NCI-H69 (cell line): ENCODE measurements at places on chromosomes 2 and 18.
A peak's percentile ranks its signal among the peaks of the same experiment; 100 is the strongest.

DNA sequence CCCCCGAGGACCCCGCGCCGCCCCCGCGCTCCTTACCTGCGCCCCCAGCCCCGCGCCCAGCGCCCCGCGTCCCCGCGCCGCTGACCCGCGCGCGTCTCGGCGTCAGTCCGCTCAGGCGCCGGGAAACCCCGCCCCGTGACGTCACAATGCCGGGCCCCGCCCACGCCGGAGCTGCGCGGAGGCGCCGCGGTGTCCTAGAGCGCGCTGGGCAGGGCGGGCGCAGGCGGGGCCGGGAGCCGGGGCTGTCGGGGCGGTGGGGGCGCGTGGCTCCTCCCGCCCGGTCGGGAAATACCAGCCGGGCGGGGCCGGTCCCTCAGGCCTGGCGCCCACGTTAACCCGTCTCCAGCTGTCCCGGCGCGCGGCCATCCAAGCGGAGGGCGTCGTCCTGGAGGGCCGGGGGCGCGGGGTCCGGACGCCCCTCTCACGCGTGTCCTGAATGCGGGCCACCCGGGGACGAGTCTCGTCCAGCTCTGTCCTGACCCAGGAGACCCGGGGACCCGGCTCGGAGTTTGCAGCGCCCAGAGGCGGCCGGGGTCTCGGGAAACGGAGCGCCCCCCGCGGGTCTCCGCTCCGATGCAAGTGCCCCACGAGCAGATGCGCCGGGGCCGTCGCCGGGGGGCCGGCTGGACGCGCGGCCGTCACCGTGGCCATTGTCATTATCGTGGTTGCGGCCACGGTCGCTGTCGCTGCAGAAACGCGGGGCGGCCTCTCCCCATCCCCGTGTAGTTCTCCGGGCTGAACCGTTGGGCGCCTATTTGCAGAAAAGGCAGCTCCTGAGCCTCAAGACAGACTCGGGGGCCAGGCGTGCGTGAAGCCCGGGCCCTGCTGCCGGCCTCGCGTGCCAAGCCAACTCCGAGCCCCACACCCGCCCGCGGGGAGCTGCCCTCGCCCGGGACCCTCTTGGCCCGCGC lies at the start of gene SLC66A2:
SLC66A2 (minus strand) TSS at position 109 of the 911 bp plus-strand sequence. CDS start 727 bp downstream, outside the sequence.
- peak; percentile 96 for DNase-seq

GRCh38 chr18:75246721-75247610 lies 36.4 kb downstream of the TSHZ1 start:
- peak; percentile 67 for DNase-seq

GRCh38 chr2:100053087-100053885 lies 89.1 kb downstream of the AFF3 start:
- no peak for DNase-seq

DNA sequence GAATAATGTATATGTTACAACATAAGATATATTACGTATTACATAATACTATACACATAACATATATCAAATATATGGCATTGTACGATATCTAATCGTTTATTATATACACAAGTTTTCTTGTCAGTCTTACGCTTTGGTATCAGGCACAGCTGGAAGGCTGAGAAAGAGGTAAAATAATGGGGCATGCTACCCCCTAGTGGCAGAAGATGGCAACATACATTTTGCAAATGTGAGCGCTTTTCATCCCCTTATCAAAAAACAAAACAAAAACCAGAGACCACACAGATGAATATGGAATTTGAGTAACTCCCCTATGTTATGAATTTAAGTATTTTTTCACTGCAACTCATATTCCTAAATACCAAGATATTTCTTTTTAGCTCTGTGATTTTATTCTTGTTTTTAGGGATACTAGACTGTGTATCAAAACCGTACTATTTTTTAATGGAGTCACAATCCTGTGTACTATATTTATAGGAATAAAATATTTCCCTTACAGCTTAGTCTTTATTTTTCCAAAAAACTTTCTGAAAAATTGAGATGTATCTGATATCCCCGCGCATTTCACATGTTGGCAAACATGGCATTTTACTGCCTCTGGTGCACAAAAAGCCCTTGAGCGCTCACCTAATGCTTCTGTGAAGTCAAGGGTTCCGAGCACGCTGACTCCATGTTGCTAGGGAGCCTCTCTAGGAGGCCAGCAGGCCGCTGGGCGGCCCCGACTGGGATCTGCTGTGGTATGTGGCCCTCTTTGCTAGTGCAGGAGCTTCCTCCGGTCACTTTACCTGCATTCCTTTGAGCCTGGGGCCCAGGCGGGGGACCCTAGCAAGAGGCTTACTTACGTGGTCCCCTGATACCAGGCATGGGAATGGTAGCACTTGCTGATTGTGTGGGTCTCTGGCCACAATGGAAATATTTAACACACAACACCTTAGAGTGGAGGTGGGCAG lies 62.5 kb downstream of the SLC4A3 start:
- DNase-seq = peak; percentile 46

GRCh38 chr2:196884368-196884767 lies 42.1 kb downstream of the PGAP1 start:
- DNase-seq = peak; percentile 14

DNA sequence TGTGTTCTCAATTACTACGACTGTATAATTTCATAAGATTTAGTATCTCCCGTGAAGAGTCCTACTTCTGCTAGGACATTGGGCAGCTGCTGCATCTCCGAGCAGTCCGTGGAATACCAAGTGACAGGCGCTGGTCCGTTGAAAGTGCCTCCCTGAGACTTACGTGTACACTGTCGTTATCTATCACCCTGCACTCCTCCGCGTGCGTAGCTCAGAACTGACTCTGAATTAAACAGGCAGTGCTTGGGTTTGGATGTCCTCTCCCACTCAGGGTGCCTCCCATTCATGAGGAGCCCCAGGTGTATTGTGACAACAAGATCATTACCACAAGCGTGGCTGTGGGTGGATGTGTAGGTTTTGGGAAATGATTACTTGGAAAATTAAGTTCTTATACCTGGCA lies 148.4 kb downstream of the SH3RF3 start:
- no peak for DNase-seq

GRCh38 chr2:153819501-153819900 lies 52.2 kb upstream of the GALNT13 start:
- peak; percentile 2 for DNase-seq

DNA sequence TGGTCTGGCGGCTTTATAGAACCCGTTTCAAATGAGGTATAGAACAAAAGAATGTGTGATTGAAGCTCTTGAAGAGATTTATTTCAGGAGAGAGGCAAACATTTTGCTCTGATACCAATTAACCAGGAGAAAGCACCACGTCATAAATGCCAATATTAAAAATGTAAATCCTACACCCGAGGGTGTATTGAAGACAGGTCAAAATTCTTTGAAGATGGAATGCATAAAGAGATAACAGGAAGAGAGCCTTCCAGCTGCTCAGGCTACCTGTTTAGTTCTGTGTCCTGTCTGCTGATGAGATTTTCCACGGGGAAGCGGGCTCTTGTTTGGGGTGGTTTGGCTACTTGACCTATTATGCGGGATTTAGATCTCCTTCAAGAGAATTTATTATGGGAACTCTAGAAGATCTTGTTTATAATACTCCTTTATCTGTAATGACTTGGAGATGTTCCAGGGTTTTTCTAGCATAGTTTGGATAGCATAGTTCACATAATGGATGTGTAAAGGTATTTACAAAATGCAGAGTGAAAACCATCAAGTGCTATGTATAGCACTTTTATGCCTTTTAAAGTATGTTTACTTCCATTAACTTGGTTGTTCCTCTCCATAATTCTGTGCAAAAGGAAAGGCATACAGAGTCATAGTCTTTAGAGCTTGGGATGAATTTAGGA lies 204.5 kb upstream of the SPRED2 start:
- no peak for DNase-seq

GRCh38 chr2:78068808-78069207 lies 546.6 kb upstream of the LRRTM4 start:
- DNase-seq = peak; percentile 24

DNA sequence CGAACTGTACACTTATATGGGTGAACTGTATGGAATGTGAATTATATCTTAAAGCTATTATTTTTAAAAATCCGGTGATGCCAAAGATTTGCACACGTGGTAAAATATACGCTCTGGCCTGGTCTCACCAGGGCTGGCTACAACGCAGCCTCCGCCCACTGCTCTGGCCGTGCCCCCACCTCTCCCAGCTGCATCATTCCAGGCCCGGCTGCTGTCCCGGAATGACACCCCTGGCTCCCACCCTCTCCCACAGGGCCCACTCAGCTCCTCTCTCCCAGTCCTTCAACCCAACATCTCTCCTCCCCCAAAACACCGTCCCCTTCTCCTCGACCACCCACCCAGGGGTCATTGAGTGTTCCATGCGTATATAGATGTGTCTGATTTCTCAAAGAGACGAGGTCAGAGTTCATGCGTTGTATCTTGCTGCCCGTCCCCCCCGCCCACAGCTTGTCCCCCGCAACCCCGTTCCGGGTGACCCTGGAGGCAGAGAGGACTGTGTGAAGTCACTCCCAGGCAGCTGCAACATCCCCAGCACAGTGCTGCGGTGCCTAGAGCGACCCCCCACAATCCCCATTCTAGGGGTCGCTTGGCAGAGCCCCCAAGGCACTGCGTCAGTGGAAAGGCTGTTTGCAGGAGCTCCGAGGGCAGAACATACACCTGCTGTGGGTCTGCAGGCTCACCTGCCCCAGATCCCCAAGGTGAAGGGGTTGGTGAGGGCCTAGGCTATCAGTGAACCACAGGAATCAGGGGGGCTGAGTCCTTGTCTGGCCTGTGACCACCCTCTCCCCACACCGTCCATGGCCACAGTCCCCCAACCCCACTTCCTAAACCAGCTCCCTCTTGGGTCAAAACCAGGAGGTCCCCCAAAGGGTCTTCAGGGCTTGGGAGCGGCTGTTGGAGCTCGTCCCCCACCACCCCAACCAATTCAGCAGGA lies 13.3 kb downstream of the DNMT3A start:
- DNase-seq = no peak

DNA sequence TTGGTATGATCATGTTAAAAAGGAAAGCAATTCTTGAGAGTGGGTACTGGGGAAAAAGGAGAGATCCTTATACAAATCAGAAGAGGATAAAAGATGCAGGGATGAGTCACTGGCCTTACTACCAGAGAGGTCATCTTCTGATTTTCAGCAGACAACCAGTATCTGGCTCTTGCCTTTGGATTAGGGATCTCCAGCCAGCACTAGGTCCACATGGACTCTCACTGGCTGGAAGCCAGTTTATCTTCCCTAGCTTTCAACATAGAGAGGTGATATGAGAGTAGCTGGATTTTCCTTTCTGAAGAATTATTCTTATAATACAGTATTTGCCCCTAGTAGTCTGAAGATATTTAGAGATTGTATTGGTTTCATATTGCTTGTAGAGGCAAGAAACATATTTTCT lies 30.2 kb downstream of the CERKL start:
- DNase-seq = peak; percentile 50

DNA sequence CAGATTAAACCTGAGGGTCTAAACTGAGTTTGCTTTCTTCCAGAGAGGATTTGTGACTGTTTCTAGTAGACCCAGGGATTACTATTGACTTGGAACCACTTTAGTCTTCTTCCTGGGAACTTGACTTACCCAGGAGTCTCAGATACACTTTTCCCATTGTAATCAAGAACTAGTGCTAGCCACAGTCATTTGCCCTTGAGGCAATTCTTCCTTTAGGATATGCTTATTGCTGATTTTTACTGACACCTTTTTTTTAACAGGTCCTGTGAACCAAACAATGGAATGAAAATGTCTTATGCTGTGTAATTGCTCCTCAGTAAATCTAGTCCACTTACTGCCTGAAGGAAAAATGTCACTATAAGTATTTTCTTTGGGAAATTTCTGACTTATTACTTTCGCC lies 78.3 kb downstream of the TAF4B start:
- no peak for DNase-seq

DNA sequence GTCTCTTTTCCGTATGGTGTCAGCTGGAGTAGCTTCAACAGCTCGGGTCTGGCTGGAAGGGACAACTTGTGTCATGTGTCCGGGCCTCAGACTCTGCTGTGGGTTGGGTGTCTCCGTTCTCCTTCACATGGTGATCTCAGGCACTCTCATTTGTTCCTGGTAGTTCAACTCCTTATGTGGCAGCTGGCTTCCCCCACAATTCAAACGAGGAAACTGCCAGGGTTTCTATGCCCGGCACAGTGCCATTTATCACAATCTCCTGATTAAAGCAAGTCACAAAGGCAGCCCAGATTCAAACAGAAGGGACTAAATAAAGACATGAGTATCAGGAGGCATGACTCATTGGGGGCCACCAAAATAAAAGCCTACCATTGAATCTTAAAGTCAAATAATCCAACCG lies 22.7 kb downstream of the MRO start:
- DNase-seq = peak; percentile 69

GRCh38 chr18:48949606-48950535 lies 894 bp downstream of the SMAD7 start:
- DNase-seq = peak; percentile 96

DNA sequence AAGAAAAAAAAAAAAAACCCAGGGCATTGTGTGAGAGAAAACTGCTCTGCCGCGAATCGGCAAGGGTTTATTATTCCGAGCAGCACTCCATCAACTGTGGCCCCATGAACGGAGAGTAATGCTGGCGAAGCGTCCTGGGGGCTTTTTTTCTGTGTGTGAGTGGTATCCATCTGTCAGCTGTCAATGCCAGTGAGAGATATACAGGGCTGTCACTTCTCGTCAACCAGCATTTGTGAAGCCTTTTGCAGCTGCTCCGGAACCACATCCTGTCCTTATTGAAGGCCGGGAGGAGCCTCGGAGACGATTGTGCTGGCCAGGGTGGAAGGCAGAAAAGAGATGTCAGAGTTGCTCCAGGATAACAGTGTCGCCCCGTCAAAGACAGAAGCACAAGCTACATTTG lies 356.9 kb upstream of the SMIM21 start:
- peak; percentile 29 for DNase-seq

- DNase-seq = no peak
Observed at GRCh38 chr2:26682155-26682554, 10.4 kb upstream of the KCNK3 start.

DNA sequence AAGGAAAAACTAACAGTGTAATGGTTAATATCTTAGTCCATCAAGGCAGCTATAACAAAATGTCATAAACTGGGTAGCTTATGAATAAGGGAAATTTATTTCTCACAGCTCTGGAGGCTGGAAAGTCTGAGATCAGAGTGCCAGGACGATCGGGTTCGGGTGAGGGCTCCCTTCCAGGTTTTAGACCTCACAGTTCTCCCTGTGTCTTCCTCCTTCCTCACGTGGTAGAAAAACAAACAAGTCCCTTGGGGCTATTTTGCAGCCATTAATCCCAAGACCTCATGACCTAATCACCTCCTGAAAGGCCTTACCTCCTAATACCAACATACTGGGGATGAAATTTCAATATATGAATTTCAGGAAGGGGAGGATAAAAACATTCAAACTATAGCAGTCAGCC lies 455.9 kb downstream of the CNTNAP5 start:
- no peak for DNase-seq

GRCh38 chr18:36809590-36810381 lies 19.0 kb downstream of the TPGS2 start:
- peak; percentile 93 for DNase-seq

GRCh38 chr2:105874466-105874865 lies 129.8 kb downstream of the NCK2 start:
- no peak for DNase-seq

- DNase-seq = no peak
Observed at GRCh38 chr2:72828840-72829507, 3.1 kb upstream of the EXOC6B start.

- no peak for DNase-seq
Observed at GRCh38 chr2:44889096-44889495, 52.4 kb upstream of the SIX3 start.

- DNase-seq = no peak
Observed at GRCh38 chr18:28034567-28034966, 142.4 kb downstream of the CDH2 start.

- no peak for DNase-seq
Observed at GRCh38 chr2:1369905-1370304, 43.4 kb upstream of the TPO start.

- DNase-seq = no peak
Observed at GRCh38 chr2:234328444-234328990, 168.4 kb downstream of the ARL4C start.
